ENCODE measurements at places on chromosomes 5 and 9.

DNA sequence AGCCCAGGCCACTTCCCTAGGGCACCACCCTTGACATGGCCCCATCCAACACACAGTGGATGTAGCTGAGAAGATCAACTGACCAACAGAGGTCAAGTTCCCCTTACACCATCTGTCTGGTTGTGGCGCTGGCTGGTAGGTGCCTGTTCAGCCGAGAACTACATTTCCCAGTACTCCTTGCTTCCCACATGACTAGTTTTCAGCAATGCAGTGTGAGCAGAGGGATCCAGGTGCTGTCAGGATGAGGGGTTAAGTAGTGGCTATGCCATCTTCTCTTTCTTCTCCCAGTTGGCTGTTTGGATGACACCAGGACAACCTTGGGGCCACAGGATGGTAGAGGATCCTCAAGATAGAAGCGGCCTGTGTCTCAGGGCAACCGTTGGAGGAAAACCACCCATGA, 48.6 kb upstream of the SH3PXD2B start:
- no peak for DNase-seq

DNA sequence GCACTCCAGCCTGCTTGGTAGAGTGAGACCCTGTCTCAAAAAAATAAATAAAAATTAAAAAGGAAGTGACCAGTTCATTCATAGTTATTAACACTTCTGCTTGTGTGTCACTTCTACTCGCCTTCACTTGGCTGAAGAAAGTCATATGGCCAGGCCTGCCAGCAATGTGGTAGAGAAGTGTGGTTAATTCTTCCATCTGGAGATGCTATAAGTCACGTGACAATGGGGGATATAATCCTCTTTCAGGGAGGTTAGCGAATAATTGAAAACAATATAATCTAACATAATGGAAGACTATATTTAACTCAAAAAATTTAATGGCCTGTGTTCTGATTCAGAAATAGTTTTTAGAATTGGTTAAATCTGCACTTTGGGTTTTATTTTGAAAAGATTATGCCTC, 305.6 kb downstream of the DOCK8 start:
- no peak for DNase-seq

- DNase-seq: no peak
These were observed 6.0 kb upstream of the EFNA5 start for GRCh38 chr5:107676702-107677101.

DNA sequence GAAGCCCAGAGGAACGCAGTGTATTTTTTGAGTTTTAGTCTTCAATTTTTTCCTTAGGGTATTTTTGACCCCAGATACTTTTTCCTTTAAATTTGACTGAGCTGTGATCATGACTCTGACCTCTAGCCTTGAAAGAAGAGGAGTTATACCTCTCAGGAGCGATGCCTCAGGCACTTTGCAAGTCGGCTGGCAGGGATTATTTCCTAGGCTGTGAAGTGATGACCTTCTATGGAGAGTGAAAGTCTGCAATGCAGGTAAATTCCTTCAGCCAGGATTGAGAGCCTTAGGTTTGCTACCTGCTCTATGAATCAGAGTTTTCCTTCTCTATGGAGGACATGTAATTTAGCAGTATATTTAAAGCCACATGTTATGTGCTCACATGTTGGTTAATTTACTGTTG, 10.8 kb upstream of the NUDT12 start:
- no peak for DNase-seq

GRCh38 chr9:88313364-88314220, 74.7 kb upstream of the SPIN1 start:
- no peak for DNase-seq

- DNase-seq: no peak
These were observed 1.2 kb downstream of the EFCAB9 start for GRCh38 chr5:172194985-172195774.

GRCh38 chr5:65967288-65968066, 41.1 kb downstream of the ERBIN start:
- DNase-seq: no peak

DNA sequence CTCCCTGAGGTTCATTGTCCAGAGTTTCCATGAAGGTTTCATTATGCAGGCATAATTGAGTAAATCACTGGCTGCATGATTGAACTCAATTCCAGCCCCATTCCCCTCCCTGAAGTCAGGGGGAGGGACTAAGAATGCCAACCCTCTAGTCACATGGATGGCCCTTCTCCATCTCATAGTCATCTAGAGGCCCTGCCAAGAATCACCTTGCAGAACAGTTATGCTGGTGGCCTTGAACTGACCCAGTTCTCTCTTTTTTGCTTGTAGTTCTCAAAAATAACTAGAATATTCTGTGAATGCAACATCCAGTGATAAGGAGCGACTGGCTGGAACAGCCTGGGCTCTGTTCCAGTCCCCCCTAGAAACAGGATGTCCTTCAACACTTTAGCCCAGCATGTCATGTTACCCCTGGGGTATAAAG, 31.7 kb downstream of the SLC35A4 start:
- DNase-seq: no peak

GRCh38 chr9:24553183-24553552, 7.5 kb upstream of the IZUMO3 start:
- DNase-seq: no peak

DNA sequence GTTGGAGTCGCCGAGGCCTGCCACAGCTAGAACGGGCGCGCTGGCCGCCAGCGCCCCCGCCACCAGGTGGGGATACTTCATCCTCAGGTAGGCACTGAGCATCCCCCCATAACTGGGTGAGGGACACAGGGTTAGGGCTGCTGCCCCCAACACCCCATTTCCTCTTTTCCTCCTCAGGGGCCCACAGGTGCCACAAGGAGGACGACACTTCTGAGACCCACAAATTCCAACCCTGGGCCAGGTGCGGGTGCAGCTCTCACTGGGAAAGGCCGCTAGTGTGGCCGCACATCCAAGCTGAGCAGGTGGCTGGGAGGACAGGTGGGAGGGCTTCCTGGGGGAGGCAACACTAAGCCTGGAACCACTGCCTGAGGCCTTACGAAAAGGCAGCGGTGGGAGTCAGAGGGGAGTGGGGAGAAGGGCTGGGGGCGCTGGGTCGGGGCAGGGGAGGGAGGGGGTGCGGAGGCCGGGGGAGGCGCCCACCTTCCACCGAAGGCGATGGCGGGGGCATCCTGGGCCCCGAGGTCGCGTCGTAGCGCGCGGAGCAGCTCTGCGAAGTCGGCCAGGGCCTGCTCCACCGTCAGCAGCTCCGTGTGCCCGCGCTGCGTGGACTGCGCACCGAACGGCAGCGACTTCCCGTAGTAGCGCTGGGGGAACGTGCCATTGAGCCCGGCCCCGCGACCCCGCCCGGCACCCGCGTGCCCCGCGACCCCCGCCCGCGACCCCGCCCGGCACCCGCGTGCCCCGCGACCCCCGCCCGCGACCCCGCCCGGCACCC, 961 bp downstream of the DPP7 start:
- no peak for DNase-seq

- no peak for DNase-seq
These were observed 121.1 kb upstream of the SLIT3 start for GRCh38 chr5:169422087-169422486.

DNA sequence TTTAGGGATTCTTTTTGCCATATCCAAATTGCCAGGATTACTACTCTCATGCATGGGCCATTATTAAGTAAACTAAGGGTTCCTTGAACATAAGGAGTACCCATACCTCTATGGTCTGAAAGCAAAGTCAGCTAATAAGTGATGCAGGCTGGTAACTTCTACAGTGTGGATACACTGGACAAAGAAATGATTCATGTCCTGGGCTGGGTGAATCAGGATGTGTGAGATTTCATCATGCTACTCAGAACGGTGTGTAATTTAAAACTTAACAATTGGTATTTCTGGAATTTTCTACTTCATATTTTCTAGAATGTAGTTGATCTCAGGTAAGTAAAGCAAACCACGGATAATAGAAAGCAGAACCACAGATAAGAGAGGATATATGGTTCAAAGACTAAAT, 428.8 kb downstream of the CHSY3 start:
- no peak for DNase-seq

DNA sequence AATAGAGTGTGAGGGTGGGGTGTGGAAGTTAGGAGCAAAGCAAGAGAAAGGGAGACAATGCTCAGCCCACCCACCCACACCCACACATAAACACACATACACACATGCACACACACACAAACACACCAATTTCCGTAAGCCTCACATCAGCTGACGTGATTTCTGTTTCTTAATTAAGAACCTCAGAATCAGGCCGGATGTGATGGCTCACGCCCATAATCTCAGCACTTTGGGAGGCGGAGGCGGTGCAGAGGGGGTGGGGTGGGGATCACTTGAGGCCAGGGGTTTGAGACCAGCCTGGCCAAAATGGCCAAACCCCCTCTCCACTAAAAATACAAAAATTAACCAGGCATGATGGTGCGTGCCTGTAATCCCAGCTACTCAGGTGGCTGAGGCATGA, 26.4 kb upstream of the PIK3R1 start:
- DNase-seq: no peak

GRCh38 chr9:97322105-97322504, 14.6 kb downstream of the CCDC180 start:
- no peak for DNase-seq

DNA sequence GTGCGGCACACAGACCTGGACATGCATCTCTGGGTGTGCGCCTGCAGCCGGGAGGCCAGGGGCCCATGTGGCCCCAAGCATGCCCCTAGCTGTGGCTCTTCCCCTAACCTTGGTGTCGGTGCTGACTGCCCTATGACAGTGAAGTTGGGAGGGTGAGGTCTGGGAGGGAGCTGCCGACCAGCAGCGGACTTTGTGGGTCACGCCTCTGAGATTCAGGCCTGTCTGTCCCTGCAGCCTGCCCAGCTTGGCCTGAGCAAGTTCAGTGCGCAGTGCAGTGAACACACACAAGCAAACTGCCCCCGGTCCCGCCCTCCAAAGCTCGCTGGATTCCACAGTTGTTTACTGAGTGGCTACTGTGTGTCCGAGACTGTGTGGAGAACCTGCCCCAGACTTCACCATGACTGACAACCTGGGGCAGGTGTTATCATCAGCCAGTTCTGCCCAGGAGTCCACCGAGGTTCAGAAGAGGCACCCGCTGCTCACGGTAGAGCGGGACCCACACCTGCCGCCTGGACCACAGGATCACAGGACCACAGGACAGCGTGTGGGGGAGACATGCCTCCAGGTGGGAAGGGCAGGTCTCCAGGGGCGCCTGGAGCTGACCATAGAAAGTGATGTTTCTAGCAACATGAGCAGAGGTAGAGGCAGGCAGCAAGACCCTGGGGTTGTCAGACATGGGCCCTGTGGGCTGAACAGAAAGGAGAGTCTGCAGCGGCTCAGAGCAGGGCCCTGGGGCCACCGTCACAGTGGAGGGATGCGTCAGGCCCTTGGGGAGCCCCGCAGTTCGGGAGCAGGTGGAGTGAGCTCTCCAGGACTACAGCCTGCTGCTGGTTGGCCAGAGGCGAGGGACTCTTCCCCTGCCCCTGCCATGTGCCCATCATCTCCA, 105.1 kb downstream of the PHF2 start:
- no peak for DNase-seq

DNA sequence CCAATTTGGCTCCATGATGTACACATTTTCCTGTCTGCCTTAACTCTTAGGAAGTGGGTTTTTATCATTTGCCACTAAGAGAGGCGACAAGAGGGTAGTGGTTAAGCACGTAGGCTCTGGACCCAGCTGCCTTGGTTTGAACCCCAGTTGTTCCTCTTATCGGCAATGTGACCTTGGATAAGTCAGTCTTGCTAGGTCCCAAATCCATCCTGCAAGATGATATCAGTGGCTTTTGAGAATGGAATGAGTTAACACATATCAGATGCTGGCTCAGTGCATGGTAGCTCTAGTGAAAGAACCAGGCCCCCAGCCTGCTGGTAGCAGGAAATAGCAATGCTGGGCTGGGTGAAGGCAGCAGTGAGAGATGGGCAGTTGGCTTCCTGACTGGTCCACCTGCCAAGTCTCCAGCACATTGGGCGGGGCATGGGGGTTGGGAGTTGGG, 72.5 kb downstream of the STK10 start:
- DNase-seq: no peak

GRCh38 chr9:137130176-137130755, 8.7 kb upstream of the GRIN1 start:
- DNase-seq: no peak

GRCh38 chr5:80755626-80756025, 100.8 kb upstream of the DHFR start:
- no peak for DNase-seq

- no peak for DNase-seq
These were observed 153.9 kb downstream of the SMC2 start for GRCh38 chr9:104247899-104248460.

DNA sequence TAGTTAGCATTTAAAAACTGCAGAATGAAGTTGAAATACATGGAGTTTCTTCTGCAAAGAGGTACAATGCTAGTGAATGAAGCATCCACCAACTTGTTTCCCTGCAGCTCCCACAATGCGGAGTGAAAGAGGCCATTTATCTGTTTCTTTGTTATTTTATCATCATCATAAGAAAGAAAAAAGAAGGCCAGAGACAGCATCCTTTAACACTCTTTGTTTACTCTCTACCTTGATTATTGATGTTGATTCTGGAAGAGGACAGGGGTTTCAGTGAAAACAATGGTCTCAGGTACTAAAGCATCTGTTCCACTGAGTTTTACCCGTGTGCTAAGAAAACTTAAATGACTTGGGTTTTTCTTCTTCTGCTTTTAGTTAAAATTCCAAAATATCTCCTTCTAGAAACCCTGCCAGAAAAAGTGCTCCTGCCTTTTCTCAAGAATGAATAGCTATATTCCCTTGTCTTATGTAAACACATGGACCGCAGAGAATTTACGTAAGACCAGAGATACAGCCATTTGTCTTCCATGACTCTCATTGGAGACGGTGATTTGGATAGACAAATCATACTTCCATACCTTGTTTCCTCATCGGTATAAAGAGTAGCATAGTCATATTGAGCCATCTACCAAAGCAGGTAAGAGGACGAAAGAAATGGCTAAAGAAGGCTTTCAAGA, 81.1 kb downstream of the EFNA5 start:
- DNase-seq: no peak

- DNase-seq: no peak
These were observed 11.9 kb downstream of the TMC1 start for GRCh38 chr9:72533322-72533721.

DNA sequence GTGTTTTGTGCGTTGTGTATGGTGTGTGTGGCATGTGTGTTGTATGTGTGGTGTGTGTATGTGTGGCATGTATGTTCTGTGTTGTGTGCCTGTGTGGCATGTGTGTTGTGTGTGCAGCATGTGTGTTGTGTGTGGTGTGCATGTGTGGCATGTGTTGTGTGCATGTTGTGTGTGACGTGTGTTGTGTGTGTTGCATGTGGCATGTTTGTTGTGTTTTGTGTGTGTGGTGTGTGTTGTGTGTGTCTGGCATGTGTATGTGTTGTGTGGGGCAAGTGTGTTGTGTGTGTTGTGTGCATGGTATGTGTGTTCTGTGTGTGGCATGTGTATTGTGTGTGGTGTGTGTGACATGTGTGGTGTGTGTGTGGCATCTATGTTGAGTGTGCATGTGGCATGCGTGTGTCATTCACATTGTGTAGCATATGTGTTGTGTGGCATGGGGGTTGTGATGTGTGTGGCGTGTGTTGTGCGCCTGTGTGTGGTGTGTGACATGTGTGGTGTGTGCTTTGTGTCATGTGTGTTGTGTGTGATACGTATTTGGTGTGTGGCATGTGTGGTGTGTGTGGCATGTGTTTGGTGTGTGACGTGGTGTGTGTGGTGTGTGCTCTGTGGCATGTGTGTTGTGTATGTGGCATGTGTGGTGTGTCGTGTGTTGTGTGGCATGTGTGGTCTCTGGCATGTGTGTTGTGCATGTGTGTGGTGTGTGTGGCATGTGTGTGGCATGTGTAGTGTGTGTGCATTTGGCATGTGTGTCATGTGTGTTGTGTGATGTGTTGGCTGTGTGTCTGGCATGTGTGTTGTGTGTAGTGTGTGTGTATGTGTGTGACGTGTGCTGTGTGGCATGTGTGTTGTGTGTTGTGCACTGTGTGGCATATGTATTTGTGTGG, 46.6 kb upstream of the IRX4 start:
- no peak for DNase-seq

Measured in NCI-H1417 treated with DMSO at 0.1 percent for 48 hours (cell line).